Activated CD4-positive, alpha-beta T cell treated with anti-CD3 and anti-CD28 coated beads, Interleukin-2, amount 50 U/mL, for 4 hours (primary cell): ENCODE measurements at places on chromosomes 5 and 9.

GRCh38 chr9:136421791-136422190 is 11.3 kb downstream of the PMPCA start:
- no peak for DNase-seq

- DNase-seq, result no peak
Observed at GRCh38 chr5:84382363-84383295, 2.1 kb downstream of the EDIL3 start.

DNA sequence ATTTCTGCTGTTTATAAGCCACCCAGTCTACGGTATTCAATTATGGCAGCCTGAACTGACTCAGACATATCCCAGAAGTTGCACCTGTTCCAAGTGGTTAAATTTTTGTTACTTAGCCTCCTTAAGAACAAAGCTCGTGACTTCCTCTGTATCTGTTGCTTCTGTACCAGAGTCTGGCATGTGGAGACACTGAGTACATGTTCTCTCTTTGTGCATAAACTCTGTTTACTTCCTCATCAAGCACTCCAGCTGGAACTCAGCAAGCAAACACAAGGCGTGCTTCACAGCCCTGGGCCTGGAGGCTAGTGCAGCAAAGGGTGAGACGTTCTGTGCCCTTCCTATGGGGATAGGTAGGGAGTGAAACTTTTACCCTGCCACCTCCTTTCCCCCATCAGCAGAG is 19.0 kb downstream of the C9orf152 start:
- DNase-seq, result no peak

DNA sequence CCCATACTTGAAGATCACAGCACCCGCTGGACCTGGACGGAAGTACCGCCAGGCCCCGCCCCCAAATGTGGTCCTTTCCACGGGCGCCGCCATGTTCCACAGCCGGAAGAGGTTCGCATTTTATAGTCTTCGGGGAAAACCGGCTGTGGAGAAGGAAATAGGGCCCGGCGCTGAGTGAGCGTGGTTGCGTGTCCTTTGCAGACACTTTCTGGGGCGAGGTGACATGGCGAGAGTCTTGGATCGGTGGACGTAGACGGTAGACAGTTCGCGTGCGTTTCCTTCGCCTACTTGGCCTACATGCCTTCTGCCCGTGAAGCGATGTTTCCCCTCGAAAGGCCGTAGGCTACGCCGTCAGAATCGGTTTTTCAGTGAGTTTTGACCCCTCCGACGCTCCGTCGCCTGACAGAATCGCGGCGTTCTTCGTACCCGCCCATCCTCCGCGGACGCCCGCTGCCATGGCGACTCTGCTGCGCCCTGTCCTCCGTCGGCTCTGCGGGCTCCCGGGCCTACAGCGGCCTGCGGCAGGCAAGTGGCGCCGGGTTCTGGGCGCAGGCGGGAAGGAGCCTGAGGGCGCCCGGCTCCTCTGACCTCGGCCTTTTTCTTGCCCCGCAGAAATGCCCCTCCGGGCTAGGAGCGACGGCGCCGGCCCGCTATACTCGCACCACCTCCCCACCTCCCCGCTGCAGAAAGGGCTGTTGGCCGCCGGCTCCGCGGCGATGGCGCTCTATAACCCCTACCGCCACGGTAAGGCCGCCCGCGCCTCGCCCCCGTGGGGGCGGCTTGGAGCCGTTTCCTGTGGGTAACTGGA is at the start of the genes COQ4 and TRUB2:
COQ4 (plus strand) TSS at position 436 of the 808 bp plus-strand sequence; CDS start at position 456, 20 bp downstream.
TRUB2 (minus strand) TSS at position 44 of the 808 bp plus-strand sequence; CDS start at position 5, 39 bp downstream.
- DNase-seq, result peak; percentile 88

DNA sequence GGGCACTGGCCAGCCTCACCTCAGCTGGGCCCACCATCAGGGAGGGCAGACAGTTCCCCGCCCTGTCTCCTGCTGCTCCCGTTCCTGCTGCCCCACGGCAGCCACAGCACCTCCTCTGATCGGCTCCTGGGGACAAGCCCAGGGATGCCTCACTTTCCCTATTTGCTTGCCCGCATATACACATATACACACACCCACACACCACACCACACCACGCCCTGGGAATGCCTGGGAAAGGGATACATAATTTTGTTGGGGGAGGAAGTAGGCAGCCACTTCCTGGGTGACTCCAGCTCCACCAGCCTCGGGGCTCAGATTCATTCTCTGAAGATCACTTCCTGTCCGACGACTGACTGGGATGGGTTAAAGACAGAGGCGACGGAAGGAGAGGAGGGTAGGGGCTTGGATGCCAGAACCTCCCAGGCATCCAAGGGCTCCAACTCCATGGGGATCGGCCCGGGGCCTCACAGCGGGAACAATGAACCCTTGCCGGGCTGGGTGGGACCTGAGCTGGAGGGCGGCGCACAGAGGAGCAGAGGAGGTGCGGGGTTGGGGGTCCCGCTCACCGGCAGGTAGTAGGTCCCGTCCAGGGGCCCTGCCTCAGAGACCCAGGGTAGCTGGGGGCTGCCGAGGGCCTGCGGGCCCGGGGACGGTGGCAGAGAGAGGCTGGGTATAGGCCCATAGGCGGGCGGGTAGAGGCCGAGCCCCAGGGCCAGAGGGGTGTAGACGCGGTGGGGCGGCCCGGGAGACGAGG is 2.0 kb upstream of the MZB1 start:
- DNase-seq, result no peak

DNA sequence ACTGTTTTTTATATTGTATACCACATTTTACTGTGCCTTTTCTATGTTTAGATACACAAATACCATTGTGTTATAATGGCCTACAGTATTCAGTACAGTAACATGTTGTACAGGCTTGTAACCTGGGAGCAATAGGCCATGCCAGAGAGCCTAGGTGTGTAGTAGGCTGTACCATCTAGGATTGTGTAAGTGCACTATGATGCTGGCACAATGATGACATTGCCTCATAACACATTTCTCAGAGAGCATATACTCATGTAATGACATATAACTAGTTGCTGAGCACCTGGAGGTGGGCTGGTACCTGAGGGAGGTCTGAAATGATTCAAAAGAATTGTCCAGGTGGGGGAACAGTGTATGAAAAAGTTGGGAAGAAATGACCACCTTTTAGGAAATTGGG is 13.9 kb downstream of the TTC39B start:
- no peak for DNase-seq
